Activated naive CD4-positive, alpha-beta T cell treated with Interleukin-2 at 50 U/mL for 16 hours (primary cell): ENCODE measurements at places on chromosomes 13 and 19.

GRCh38 chr13:38412266-38412665 is 62.6 kb downstream of the UFM1 start:
- DNase-seq: no peak

GRCh38 chr19:31586282-31586681 is 237.0 kb upstream of the TSHZ3 start:
- DNase-seq: no peak

DNA sequence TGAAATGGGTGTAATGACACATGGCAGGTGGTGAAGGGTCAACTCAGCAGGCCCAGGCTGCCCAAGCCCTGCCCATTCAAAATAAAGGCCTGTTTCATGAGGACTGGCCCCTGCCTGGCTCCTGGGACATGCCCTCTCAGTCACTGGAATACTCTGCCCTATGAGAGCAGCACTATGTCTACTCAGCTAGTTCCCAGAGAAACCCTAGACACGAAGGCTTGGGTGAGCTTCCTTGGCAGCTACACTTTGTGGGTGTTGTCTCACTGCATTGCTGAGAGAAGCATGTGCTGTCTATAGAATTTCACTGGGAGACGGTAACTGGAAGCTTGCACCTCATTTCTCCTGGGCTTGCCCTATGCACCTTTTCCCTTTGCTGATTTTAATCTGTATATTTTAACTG is 752.8 kb downstream of the LIG4 start:
- no peak for DNase-seq

DNA sequence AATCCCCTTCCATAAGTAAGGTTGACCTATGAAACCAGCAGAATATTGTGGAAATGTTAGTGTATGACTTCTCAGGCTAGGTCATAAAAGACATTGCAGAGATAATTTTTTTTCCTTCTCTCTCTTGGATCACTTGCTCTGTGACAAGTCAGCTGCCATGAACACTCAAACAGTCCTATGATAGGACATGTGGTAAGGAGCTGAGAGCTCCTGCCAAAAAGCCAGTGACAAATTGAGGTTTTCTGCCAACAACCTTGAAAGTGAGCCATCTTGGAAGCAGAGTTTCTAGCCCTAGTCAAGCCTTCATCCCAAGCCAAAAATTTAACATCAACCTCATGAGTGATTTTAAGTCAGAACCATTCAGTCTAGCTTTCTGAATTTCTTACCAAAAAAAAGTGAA is 270.9 kb upstream of the NBEA start:
- no peak for DNase-seq

DNA sequence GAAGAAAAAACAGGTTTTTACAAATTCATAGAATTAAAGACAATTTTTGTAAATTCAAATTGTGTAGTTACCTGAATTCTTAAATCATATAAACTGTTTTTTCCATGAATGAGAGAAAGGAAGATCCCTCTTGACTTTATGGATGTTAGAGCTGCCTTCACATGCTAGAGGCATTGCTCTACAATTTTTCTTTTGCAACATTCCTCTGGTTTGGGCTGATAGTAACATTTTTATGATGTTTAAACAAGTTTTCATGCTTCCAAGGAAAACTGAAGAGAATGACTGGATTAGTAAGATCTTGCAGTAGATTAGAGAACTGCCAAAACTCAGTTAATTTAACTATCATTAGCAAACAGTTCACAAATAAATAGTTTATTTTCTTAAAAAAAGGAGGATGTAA is 250.6 kb downstream of the GPC6 start:
- DNase-seq: no peak

GRCh38 chr19:2478278-2478755 is 2.4 kb downstream of the GADD45B start:
- DNase-seq: peak; percentile 57

DNA sequence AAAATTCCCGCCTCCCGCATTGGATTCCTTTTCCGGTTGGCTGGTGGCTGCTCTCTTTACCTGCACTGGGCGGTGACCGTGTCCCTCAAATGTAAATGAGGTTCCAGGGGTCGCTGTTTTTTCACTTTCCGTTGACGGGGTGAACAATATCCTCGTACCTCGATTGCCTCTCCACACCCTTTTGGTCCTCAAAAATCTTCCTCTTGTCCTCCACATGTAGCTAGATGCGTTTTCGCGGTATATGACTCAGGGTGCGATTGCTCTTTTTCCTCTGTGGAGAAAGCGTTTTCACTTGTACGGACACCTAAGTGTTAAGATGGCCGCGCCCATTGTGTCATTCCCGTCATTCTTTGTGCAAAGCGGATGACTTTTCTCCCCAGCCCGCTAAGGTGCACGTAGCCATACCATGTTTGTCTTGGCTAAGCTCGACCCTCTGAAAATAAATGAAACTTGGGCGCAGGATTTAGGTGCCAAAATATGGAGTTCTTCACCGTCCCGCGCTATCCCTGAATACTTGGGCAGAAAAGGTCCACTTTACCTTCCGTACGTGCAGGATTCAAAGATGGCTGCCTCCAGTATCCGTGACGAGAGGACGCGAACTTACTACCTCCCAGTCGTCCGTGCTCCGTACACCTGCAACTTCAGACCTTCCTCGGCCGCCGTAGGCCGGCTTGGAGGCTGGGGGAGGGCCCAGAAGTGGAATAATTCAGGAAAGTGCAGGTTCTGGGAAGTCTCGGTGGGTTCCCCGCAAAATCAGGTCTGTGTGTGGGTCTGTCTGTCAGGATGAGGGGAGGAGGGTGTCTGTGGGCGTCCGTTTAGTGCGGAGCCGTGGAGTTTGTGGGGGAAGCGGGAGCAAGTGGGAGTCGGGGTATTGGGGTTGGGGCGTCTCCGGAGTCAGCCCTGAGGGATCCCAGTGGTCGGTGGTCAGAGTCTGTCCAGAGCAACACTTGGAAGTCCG is at the start of gene ZNF613:
Gene ZNF613, plus strand, starts transcription at position 689 of the 958 bp plus-strand sequence. CDS start 8,749 bp downstream, outside the sequence.
- peak; percentile 84 for DNase-seq

GRCh38 chr13:111252446-111253364 is 67.7 kb upstream of the TEX29 start:
- no peak for DNase-seq

DNA sequence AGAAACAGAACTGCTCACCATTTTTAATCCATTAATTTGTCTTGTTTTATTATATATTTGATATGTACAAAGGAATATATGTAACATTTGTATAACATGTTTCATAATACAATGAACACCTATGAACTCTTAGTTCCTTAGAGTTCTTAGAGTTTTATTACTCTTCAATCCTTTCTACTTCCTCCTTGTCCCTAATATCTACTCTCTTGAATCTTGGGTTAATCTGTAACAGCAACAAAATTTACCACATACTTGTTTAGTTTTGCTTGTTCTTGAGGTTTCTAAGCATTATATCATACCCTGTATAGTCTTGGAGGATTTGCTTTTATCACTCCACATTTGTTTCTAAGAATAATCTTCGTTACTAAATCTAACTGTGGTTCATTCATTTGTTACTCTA is 151.4 kb downstream of the PDS5B start:
- no peak for DNase-seq

GRCh38 chr13:112740502-112741131 is 50.8 kb downstream of the ATP11A start:
- no peak for DNase-seq

DNA sequence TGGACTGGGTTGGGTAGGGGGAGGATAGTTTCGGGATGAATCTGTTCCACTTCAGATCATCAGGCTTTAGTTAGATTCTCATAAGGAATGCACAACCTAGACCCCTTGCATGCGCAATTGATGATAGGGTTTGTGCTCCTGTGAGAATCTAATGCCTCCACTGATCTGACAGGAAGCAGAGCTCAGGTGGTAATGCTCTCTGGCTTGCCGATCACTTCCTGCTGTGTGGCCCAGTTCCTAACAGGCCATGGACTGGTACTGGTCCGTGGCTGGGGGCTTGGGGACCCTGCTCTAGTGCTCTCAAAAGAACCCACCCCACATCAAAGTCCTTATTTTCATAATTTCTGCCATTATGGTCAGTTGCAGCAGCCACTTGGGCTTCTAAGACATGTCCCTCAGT is 30.1 kb downstream of the DNAJC3 start:
- no peak for DNase-seq

DNA sequence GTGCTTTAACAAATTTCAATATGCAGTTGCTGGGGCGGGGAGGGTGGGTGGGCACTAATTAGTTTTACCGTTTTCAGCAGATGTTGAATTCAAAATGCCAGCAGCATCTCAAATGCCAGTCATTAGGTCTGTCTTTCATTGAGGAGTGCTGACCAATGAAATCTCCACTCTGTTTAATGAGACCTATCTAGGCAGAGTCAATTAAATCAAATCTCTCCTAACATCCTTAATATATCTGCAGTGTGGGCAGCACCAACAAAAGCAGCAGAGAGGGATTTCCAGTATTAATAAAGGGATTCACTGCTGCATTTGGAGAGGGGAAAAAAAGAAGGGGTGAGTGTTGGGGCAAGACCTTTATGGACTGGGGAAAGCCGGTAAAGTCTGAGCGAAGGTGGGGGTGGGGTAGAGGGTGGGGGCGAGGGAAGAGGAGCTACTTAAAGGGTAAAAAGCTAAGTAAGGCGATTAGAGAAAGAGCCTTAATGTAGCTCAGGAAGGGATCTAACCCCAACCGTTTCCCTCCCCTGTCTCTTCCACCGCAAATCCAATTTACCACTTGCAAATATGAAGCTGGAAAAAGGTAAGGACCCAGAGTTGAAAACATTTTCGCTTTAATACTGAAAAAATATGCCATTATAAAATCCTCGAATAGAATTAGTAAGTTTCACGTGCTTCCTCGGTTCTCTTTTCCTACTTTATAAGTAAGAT is 4.5 kb downstream of the SLITRK1 start:
- no peak for DNase-seq

- no peak for DNase-seq
Observed at GRCh38 chr13:49226613-49227012, 6.5 kb downstream of the MLNR start.

DNA sequence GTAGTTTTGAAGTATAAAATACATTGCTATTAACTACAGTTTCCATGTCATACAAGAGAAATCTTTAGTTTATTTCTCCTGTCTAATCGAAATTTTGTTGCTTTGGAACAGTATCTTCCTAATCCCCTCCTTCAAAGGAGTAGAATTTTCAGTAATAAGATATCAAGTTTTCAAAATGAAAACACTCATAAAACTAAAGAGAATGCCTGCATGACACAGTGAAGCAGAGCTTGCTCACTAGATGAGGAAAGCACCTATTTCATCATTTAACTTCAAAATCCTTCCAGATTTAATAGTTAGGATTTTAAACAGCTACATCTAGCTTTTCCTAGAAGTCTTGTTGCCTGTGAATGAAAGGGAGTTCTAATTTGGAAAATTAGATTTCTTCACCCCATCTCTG is 80.8 kb downstream of the TNFSF11 start:
- DNase-seq: no peak

- DNase-seq: no peak
Observed at GRCh38 chr13:44648392-44649103, 72.4 kb upstream of the TSC22D1 start.
